ENCODE measurements at places on chromosomes 13 and 19.

- no peak for ATAC-seq
Measured at GRCh38 chr13:42815681-42816080, 34.3 kb downstream of the FAM216B start.

GRCh38 chr19:34503531-34504272 lies 22.1 kb downstream of the WTIP start:
- ATAC-seq = no peak

- ATAC-seq = no peak
Measured at GRCh38 chr19:55131421-55131820, 14.0 kb upstream of the PPP1R12C start.

- ATAC-seq = no peak
Measured at GRCh38 chr19:7850000-7850813, 20.2 kb downstream of the EVI5L start.

GRCh38 chr19:46731007-46731501 lies 14.1 kb upstream of the PRKD2 start:
- ATAC-seq = no peak

Measured in stimulated activated memory B cell treated with anti-CD40 and anti-IgM and Interleukin-4, amounts not matched to agents 10 μg/mL and 1 μg/mL and 100 μg/mL, for 72 hours (primary cell).